ENCODE measurements at places on chromosomes 16 and 17.

DNA sequence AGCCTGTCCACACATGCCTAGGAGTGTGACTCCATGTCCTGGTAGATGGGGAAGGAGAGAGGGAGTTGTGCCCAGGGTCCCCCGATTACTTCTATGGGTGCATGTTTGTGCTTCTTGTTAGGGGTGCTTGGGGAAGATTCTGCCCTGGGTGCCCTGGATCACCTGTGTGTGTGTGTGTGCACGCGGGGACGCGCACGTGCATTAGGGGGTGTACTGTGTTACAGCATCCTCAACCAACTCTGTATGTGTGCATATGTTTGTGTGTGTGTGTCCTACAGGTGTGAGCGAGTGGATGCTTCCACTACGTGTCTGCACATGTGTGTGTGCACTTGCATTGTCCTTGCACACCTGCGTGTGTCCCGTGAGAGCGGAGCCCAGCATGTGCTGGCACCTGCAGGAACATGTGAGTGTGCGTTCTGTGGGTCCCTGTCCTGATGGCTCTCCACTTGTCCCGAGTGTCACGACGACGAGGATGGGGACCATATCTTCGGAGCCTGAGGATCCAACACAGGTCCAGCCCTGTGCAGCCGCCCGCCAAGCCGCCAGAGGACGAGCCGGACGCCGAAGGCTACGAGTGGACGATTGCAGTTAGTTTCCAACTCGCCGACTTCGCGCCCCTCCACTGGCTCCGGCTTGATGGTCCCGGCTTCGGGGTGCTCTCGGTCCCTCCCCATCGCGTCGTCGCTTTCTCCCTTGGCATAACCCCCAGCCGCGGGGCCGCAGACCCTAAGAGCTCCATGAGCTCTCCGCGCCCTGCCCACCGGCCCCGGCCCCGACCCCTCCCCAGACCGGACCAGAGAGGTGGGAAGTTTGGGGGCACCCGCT is 6.0 kb upstream of the TBC1D3B start:
- peak; percentile 34 for DNase-seq

DNA sequence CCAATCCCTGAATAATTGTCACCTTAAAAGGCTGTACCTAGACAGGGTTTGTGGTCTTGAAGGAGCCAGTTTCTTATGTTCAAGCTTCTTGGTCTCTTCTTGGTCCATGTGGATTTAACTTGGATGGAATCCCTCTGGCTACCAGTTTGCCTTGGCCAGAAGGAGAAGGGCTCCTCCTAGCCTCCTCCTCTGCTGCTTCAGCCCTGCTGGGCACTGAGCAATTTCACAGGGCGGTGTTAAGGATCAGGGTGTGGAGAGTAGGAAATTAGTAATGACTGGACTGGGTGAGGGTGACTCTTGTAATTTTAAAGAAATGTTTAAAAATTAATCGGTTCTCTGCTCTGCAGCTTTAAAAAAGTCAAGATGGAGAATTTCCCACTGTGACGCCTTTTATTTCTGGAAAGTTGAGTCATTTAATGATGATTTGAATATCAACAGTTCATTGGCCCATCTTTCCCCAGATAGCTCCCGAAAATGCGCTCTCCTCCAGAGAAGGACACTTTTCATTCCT is 96.4 kb downstream of the MSI2 start:
- no peak for DNase-seq

GRCh38 chr17:2251098-2251497 is 52.5 kb downstream of the SMG6 start:
- DNase-seq: no peak

DNA sequence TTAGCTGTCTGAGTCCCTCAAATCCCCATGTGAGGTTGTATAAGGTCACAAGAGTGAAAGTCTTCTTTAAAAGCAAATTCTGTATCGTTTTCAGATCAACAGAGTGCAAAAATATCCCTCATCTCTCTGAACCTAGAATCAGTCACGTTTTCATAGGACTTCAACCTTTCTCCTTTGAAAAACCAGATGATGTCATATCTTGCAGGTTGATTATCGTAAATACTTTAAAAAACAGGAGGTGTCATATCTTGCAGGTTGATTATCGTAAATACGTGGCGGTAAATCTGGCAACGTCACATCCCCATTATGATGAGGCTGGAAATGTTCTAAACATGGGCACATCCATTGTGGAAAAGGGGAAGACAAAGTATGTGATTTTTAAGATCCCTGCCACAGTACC is 25.9 kb downstream of the BCO1 start:
- DNase-seq: no peak

DNA sequence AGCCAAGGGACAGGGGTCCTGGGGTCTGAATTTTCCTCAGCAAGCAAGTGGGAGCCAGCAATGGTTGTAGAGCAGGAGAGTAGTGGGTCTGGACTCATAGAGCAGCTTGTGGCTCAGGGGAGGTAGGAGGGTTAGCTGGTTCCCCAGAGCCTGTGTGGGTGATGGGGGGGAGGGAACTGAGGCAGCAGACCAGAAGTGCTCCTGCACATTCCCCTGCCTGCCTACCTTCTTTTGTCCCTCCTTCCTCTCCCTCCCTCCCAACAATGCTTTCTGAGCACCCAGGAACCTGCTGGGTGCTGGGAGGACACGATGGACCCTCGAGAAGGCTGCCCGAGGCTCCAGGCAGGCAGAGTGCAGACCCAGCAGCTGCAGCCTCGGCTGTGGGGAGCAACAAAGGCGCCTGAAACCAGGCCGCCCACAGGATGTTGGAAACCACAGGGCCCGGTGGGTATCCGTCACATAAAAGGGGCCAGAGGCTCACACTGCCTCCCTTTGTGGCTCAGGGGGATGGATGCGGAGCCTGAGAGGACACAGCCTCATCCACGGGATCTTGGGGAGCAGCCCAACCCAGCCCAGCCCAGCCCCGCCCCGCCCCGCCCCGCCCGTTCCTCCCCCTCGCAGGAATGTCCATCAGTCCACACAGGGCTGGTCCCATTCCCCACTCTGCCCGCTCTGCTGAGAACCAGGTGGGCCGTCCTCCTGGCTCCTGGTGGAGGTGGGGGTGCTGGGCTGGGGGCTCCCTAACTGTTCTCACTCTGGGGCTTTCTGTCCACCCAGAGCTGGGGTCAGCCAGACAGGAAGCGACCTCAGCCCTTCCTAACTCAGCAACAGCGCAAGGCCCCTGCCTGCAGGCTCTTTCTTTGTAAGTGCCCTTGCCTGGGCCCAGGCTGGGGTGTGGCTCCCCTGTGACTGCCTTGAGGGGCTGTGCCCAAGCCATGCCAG is 1.7 kb upstream of the NLRC3 start:
- peak; percentile 54 for DNase-seq

Measured in B cell (primary cell).